Smooth muscle cell of the pulmonary artery (primary cell): ENCODE measurements at places on chromosomes 5 and 9. TPM values are rescaled to one million over a fixed set of nuclear protein-coding genes. Genes with fewer than 3 reads are reported as not detected.

SPATA31E1 gene
- total RNA-seq = not detected in 2 replicates

JAK2 gene
- total RNA-seq = 19.7 and 20.7 TPM in 2 replicates

DRD1 gene
- total RNA-seq = 0.33 and 1.2 TPM in 2 replicates

KIF4B gene
- under 0.01 TPM in 1 of 2 replicates, not detected in the other for total RNA-seq

FBXO10 gene
- 19.7 and 19.8 TPM in 2 replicates for total RNA-seq

SCAI gene
- total RNA-seq = 6.8 and 10.9 TPM in 2 replicates

HSDL2 gene
- total RNA-seq = 31.3 and 41.8 TPM in 2 replicates

LMX1B gene
- under 0.01 TPM in 1 of 2 replicates, not detected in the other for total RNA-seq

BARHL1 gene
- total RNA-seq = not detected in 2 replicates

IL9 gene
- total RNA-seq = not detected in 2 replicates

PCDHGA5 gene
- 1.8 and 2.3 TPM in 2 replicates for total RNA-seq

FRRS1L gene
- total RNA-seq = 0.07 and 0.10 TPM in 2 replicates

DOCK8 gene
- total RNA-seq = 0.07 and 0.26 TPM in 2 replicates

SPINK7 gene
- total RNA-seq = not detected in 2 replicates

TEK gene
- total RNA-seq = 3.4 and 15.5 TPM in 2 replicates

CCDC180 gene
- total RNA-seq = 0.76 and 2.4 TPM in 2 replicates

KLF4 gene
- total RNA-seq = 13.3 and 22.5 TPM in 2 replicates

FGF18 gene
- 0.13 TPM in 1 of 2 replicates, not detected in the other for total RNA-seq
